MG63 (cell line): ENCODE measurements at places on chromosomes 2 and 18.

GRCh38 chr2:150591496-150592285, 104.2 kb upstream of the RND3 start:
- DNase-seq = no peak

DNA sequence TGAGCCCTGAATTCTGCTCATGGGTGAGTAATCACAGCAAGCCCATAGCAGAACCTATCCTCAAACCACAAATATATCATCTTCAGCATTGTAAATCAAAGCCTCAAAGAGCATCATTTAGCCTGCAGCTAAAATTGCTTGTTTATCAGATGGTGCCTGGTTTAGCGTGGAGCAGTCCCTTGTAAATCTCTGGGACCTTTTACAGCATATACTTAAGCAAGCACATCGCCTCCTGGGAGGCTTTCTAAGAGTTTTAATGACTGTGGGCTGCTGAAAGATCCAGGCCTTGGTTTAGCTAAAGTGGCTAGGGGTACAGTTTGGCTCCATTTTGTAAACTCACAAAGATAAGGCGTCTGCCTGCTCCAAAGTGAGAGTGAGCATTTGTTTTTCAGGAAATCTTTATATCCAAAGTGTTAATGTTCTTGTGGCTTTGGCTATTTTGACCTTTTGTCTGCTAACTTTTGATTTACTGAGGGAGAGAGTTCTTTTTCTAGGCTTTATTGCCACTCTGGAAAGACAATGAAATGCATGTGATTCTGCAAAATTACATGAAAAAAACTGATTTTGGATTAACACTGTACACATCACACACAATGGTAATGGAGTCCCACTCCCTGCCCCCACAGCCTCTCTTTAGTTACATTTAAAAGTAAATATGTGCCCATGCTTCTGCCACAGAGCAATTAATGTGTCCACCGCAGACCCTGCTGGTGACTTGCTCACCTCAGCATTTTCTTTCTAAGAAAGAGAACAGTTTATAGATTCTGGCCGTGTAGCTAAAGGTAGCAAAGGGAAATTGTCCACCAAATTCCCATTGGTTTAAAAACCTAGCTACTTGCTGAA, 194.8 kb downstream of the LNPK start:
- no peak for DNase-seq

DNA sequence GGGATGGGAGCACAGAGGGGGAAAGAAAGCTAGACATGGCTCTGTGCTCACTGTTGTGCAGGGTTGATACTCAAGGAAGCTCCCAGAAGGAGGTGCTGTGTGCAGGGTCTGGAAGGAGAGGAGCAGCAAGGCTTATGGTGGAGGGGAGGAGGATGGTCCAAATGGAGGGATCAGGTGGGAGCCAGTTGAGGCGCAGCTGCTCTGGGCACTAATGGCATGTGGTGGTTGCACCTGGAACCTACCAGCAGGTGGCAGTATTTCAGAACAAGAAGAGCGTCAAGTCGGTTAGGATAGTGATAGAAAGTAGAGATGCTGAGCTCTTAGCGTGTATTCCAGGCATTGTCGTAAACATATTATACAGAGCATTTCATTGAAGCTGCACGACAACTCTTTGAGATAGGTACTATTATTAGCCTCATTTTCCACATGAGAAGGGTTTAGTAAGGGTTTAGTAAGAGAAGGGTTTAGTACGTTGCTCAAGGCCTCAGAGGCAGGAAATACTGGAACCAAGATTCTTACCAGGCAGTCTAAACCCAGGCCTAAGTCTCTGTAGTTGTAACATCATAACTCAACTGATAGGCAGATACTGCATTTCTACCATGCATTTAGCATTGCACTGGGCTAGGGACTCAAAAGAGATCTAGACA, 223.7 kb downstream of the CYP26B1 start:
- no peak for DNase-seq

DNA sequence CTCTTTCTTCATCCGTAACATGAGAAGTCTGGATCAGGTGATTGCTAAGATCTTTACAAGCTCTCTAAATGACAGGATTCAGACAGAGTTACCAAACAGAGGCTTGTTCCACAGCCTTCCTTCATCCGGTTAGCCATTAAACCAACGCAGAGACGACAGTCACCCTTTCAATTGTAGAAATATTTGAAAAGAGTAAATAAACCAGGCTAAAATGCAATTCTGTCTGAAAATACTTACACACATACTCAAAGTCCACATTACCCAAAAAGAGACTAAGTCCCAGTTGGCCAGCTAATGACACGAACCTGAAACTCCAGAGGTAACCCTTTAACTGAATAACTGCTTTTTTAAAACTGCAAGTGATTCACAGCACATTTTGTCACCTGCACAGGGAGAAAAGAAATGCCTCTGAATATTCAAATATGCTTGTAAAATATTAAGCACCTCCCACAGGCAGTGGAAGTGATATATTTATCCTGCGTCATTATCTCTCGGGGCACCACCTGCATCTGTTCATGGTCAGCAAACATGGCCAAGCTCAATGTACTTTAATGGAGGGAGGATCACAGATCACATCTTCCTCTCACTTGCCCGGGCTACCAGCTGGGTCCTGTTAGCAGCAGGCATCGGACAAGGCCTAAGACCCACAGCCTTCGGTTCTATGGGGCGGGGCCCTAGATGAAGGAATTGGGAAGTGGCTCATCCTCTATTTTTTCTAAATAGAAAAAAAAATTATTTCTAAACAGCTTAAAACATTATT, 38.8 kb upstream of the DNER start:
- no peak for DNase-seq

- DNase-seq = peak; percentile 26
These were observed 41.4 kb downstream of the STEAP3 start for GRCh38 chr2:119264781-119265692.

DNA sequence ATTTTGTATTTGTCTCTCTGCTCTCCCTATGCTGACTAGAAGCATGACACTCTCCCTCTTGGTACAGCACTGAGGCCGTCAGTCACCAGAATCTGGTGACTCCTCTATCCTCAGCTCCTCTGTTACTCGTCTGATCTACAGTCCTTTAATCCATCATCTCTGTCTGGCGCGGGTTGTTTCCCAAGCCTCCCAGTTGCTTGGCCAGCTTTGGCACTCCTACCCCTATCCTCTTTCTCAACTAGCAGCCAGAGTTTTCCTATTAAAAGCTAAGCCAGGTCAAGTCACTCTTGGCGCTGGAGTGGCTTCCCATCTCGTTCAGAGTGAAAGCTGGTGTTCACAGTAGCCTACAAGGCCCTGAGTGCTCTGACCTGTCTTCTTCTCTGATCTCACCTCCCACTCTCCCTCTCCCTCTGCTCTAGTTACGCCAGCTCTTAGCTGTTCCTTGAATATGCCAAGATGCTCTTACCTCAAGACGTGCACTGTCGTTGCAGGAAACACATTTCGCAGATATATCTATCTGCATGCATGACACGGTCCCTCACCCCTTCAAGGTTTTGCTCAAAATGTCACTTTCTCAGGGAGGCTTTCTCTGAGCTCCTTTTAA, 41.8 kb upstream of the PSME4 start:
- no peak for DNase-seq

DNA sequence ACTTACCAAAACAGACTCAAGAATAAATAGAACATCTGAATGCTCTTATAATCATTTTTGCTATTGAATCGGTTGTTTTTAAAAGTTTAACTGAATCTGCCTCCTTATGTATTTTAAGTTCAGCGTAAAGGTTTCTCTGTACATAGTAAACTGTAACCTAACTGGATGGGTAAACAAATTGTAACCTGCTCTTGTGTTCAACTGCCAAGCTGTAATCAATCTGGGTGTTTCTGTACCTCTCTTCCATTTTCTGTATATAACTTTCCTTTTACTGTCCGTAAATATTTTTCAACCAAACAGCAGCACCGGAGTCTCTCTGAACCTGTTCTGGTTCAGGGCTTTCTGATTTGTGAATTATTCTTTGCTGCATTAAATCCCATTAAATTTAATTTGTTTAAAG, 27.6 kb upstream of the DNAH7 start:
- no peak for DNase-seq

DNA sequence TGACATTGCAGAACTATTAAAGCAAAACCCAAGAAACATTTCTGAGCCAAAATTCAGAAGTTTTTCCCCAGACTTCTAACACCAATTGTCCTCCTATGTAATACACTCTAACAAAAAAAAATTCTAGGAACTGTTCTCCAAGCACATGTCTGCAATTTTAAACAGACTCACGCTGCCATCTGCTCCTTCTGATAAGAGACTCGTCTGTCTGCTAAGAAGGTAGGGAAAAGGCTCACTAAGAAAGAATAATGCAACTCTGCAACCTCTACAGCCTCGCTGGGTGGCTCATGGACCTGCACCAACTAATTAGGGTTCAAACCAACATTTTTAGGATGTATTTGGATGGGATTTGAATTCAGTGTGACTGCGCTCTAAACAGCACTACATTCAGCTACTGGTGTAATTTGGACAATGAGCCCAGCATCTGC, 366.5 kb downstream of the DSC3 start:
- DNase-seq = no peak

DNA sequence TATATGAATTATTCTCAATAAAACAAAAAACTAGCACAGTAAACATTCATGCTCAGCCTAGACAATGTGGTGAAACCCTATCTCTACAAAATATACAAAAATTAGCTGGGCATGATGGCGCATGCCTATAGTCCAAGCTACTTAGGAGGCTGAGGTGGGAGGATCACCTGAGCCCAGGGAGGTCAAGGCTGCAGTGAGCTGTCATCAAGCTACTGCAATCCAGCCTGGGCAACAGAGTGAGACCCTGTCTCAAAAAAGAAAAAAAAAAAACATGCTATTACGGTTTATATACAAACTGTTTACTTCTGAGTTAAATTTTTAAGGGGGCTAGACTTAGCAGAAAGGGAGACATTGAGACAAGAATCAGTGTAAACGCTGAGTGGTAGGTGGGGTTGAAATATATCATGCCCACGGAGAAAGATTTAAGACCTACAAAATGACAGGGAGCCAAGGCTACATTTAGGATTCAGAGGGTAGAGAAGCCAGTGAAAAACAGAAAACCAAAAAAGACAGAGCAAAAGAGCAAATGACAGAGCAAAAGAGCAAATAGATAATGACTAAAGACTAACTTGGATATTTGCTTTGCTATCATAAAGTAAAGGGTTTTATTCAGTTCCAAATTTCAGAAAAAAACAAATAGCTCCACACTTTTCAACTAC, 7.5 kb downstream of the TTC32 start:
- no peak for DNase-seq

DNA sequence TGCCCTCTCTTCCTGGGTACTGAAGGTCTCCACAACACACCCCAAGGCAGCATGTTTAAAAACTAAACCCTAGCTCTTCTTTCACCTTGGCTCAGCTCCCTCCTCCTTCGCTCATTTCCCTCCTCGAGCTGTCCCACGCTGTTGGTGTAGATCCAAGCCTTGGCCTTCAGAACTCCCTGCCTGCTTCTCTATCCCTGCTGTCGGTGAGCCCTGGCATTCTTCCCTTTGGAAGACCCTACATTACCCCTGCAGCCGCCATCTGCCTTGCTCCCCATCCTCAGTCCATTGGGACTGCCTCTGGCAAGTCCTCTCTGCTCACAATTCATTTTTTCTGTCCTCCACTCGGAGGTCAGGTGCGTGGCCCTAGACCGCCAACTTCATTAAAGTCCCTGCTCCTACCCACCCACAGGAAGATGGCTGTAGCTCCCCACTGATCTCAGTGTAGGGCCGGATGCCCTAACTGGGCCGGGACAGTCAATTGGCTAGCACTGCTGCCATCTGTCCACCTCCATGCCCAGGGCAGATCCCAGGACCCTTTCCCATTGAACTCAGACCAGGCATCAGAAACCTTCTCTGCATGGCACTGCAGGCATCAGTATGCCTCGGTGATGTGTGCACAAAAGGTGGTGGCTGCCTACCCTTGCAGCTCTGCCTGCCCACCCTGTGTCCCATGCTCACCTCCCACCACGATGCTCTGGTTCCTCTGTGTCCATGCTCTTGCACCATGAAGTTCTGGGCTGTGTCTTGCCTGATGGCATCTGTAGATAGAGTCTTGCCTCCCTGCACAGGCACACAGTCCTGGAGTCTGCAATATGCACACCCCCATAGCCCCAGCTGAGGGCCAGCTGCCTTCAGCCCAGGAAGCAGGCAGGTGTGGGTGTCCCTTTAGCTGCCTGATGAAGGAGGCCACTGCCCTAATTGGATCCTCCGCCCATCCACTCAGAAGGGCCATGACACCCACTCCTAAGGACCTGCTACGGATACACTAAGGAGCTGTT, 5.7 kb downstream of the AMER3 start:
- DNase-seq = no peak

GRCh38 chr2:157160111-157160510, 97.4 kb upstream of the GALNT5 start:
- no peak for DNase-seq

GRCh38 chr2:224156436-224156835, 117.3 kb upstream of the SERPINE2 start:
- no peak for DNase-seq

DNA sequence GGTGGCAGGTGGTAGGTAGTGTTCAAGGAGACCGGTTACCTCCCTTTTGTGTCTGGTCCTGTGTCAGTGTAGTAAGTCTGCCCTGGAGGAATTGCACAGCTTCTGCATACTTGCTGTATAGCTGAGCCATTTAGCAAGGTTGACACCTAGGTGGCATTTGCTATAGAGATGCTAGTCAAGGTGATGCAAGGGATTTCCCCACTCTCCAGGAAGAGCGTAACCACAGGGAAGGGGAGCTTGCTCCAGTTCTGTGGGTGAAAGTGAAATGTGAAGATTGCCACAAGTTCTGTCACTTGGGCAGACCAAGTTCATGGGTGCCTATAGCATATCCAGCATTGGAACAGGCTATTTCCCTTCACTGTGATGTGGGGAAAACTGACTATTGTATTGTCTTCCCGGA, 28.1 kb downstream of the NAT8 start:
- DNase-seq = no peak

DNA sequence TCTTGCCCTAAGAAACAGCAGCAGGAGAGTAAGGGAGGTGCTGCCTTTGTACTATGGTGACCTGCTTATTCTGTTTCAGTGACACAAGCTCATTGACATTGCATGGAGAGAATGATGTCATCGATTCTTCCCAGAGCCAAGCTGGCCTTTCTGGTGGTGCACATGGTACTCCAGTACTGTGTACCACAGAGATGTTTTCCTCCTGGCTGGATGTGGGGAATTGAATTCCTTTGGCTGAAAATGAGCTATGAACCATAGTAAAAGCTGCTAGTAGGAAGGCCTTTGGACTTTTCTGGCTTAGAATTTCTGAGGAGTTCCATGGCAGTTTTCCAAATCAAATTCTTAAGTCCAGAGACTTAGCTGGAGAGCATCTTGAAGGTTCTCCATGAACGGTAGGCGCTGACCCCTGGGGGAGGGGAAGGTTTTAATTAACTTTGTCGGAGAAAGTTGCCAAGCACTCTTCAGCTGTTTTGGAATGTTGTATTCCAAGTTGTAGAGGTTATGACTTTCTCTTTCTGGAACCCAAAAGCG, 17.1 kb upstream of the B3GNT2 start:
- no peak for DNase-seq
